ENCODE measurements at places on chromosomes 2 and 18. TPM values are rescaled to one million over a fixed set of nuclear protein-coding genes. Genes with fewer than 3 reads are reported as not detected.

DNA sequence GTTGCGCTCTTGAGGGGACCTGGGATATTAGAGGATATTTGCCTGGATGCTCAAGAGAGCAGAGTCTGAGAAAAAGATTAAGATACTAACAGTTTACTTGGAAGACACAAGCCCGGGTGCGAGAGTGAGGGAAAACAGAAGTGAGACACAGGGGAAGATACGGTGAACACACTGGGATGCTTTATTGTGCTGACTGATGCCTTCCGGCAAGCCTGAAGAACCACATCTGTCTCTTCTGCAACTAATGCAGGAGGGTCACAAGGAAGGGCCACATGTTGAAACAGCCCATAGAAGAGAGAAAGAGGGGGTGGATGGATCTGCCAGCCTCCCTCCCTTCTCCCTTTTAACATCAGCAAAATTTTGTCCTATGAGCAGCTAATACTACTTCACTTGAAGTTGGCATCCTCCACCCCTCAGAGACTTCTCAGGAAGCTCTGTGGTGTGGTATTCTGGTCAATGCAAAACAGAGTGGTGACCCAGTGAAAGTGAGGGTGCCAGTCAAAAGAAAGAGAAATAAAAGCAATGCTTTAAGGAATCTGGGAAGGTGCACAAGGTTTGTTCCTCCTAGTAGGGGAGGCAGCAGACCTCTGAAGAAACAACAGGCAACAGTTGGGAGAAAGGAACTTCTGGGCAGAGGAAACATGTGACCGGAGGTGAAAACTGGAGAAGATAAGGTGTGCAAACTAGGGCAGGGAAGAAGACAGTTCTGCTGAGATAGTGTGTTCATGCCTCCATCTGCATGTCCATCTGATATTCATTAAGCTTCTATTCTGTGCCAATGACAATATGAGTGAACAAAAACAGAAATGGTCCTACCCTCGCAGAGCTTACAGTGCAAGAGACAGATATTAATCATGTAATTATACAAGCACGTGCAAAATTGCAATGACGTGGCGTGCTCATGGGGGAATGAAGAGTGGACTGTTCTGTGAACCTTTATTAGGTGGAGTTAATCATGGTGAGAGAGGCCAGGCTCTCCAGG lies 107.1 kb downstream of the LYPD6B start:
- H3K36me3 ChIP-seq = no peaks in the 10 kb centered on the region
- DNase-seq = no peak
- H3K4me3 ChIP-seq = no peak overlapping the region

GRCh38 chr18:26621161-26622026 lies 73.0 kb upstream of the KCTD1 start:
- no peaks in the 10 kb centered on the region for H3K36me3 ChIP-seq
- DNase-seq = no peak
- no peak overlapping the region for H3K27ac ChIP-seq
- no peaks in the 10 kb centered on the region for H3K4me1 ChIP-seq

- no peaks in the 10 kb centered on the region for H3K27me3 ChIP-seq
- H3K4me1 ChIP-seq = no peaks in the 10 kb centered on the region
- H3K27ac ChIP-seq = no peak overlapping the region
- no peak for DNase-seq
Observed at GRCh38 chr18:79429785-79430281, 34.1 kb downstream of the NFATC1 start.

DNA sequence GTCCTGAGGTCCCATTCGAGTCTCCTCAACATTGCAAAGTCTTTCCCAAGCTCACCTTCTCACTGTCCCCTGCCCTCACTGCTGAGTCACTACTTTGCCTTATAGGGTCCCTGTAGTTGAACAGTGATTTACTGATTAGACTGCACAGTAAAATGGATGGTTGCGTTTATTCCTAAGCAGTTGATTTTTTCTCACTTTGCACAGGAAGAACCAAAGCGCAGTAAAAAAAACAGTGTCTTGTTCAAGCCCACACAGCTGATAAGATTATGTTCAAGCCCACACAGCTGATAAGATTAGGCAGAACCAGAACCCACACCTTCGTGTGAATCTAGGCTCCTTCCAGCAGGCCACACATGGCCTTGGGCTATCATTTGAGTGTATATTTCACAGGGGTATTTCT lies 215.3 kb upstream of the COPS8 start:
- H3K4me1 ChIP-seq = no peaks in the 10 kb centered on the region
- no peak overlapping the region for H3K4me3 ChIP-seq
- H3K36me3 ChIP-seq = no peaks in the 10 kb centered on the region
- H3K27me3 ChIP-seq = no peaks in the 10 kb centered on the region

The GAL3ST2 gene
- total RNA-seq = 0.16 TPM

The CRYBA2 gene
- total RNA-seq = not detected

GRCh38 chr18:37669991-37670534 lies 104.5 kb upstream of the CELF4 start:
- no peak overlapping the region for H3K4me3 ChIP-seq
- no peaks in the 10 kb centered on the region for H3K27me3 ChIP-seq
- no peak for DNase-seq
- no peak overlapping the region for H3K27ac ChIP-seq
- H3K36me3 ChIP-seq = no peaks in the 10 kb centered on the region
- H3K4me1 ChIP-seq = no peaks in the 10 kb centered on the region

The MC4R gene
- total RNA-seq = not detected

GRCh38 chr2:86274265-86274917 lies 63.0 kb downstream of the REEP1 start:
- H3K4me1 ChIP-seq = no peaks in the 10 kb centered on the region
- no peak overlapping the region for H3K4me3 ChIP-seq
- no peak for DNase-seq
- no peak overlapping the region for H3K27ac ChIP-seq
- H3K36me3 ChIP-seq = no peaks in the 10 kb centered on the region
- no peaks in the 10 kb centered on the region for H3K27me3 ChIP-seq

GRCh38 chr2:191844706-191845105 lies 2.2 kb downstream of the CAVIN2 start:
- H3K36me3 ChIP-seq = no peaks in the 10 kb centered on the region
- DNase-seq = no peak

The DTNB gene
- total RNA-seq = 15.2 TPM

DNA sequence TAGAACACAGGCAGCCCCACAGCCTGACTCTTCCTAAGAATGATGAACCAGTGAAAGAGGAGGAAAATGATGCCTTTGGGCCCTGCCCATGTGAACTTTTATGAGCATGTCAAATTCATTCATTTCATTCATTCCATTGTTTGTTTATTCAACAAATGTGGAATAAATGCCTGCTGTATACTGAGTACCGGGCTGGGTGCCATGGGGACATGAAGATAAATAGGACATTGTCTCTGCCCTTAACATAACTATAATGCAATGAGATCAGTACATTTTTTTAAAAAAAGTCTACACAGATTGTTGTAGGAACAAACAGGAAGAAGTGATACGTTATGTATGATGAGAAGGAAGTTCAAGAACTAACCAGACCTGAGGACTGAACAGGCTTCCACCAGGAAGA lies 14.7 kb downstream of the MREG start:
- no peaks in the 10 kb centered on the region for H3K27me3 ChIP-seq
- H3K4me3 ChIP-seq = no peak overlapping the region
- H3K27ac ChIP-seq = no peak overlapping the region
- no peaks in the 10 kb centered on the region for H3K36me3 ChIP-seq

- H3K4me1 ChIP-seq = peaks cover 11% of the 10 kb centered on the region
- H3K27me3 ChIP-seq = no peaks in the 10 kb centered on the region
- no peaks in the 10 kb centered on the region for H3K36me3 ChIP-seq
- DNase-seq = no peak
Observed at GRCh38 chr2:84963692-84964405, 7.1 kb upstream of the KCMF1 start.

GRCh38 chr2:24720310-24720709 lies 72.9 kb downstream of the PTRHD1 start:
- no peak overlapping the region for H3K4me3 ChIP-seq
- H3K27me3 ChIP-seq = no peaks in the 10 kb centered on the region
- no peaks in the 10 kb centered on the region for H3K4me1 ChIP-seq
- H3K27ac ChIP-seq = no peak overlapping the region
- H3K36me3 ChIP-seq = no peaks in the 10 kb centered on the region

- H3K36me3 ChIP-seq = no peaks in the 10 kb centered on the region
- no peak overlapping the region for H3K4me3 ChIP-seq
- no peak for DNase-seq
Observed at GRCh38 chr2:185990861-185991525, 252.4 kb downstream of the FSIP2 start.

GRCh38 chr2:233448575-233448974 lies 94.3 kb downstream of the DGKD start:
- no peak for DNase-seq
- H3K27ac ChIP-seq = no peak overlapping the region
- no peak overlapping the region for H3K4me3 ChIP-seq

DNA sequence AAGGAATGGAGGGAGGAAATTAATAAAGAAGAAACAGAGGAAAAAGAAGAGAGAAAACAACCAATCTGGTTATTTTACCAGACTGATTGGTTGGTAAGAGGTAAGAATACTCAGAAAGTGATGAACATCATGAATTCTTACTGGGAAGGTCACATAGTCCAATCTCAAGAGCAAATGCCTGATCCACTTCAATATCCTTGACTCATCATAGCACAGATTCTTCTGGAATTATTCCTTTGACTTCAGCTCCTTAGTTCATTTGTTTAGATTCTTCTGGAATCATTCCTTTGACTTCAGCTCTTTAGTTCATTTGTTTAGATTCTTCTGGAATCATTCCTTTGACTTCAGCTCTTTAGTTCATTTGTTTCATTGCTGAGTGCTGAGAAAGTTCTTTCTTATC lies 2030.6 kb upstream of the CELF4 start:
- H3K27me3 ChIP-seq = no peaks in the 10 kb centered on the region
- H3K36me3 ChIP-seq = no peaks in the 10 kb centered on the region
- H3K4me3 ChIP-seq = no peak overlapping the region
- no peaks in the 10 kb centered on the region for H3K4me1 ChIP-seq
- no peak for DNase-seq
- H3K27ac ChIP-seq = no peak overlapping the region

DNA sequence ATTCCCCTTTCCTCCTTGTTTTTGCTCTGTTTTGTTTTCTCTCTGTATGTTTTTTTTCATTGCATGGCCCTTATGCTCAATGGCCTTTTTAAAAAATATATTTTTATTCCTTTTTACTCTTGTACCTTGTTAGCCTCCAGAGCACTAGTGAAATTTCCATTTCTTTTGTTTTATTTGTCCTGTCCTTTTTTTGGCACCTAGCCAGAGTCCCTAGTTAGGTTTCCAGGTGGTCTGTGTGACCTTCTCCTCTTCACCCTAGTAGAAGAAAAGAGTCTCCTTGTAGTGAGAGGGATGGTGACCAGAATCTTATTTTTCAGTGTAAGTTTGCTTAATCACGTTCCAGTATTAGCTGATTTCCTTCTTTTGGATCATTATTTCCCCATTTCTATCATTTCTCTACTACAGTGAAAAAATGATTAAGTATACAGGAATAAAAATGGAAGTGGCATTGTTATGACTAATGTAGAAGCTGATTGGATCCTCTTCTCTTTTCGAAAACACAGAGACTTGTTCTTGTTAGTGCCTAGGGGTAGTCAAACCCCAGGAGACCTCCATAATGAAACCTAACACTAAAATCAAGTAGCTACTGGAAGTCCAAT lies 65.9 kb downstream of the NBEAL1 start:
- no peaks in the 10 kb centered on the region for H3K27me3 ChIP-seq
- H3K4me3 ChIP-seq = no peak overlapping the region
- no peaks in the 10 kb centered on the region for H3K4me1 ChIP-seq
- H3K27ac ChIP-seq = no peak overlapping the region

The CTNNA2 gene
- not detected for total RNA-seq

GRCh38 chr18:71008257-71008656 lies 719.4 kb downstream of the SOCS6 start:
- H3K4me1 ChIP-seq = no peaks in the 10 kb centered on the region
- no peak overlapping the region for H3K4me3 ChIP-seq
- H3K27me3 ChIP-seq = no peaks in the 10 kb centered on the region
- H3K27ac ChIP-seq = no peak overlapping the region
- H3K36me3 ChIP-seq = no peaks in the 10 kb centered on the region

GRCh38 chr18:76620321-76621170 lies 125.5 kb upstream of the ZNF516 start:
- no peaks in the 10 kb centered on the region for H3K27me3 ChIP-seq
- no peaks in the 10 kb centered on the region for H3K36me3 ChIP-seq
- H3K27ac ChIP-seq = no peak overlapping the region

- no peaks in the 10 kb centered on the region for H3K36me3 ChIP-seq
- H3K4me1 ChIP-seq = no peaks in the 10 kb centered on the region
- no peaks in the 10 kb centered on the region for H3K27me3 ChIP-seq
- no peak overlapping the region for H3K27ac ChIP-seq
- no peak for DNase-seq
Observed at GRCh38 chr2:12222554-12222953, 476.1 kb downstream of the LPIN1 start.

The RND3 gene
- total RNA-seq = not detected

The MYO5B gene
- total RNA-seq = 0.07 TPM

- no peaks in the 10 kb centered on the region for H3K27me3 ChIP-seq
- DNase-seq = no peak
- no peak overlapping the region for H3K4me3 ChIP-seq
- no peak overlapping the region for H3K27ac ChIP-seq
- H3K4me1 ChIP-seq = peaks cover 4% of the 10 kb centered on the region
Observed at GRCh38 chr2:236503583-236503982, 66.0 kb upstream of the ACKR3 start.

DNA sequence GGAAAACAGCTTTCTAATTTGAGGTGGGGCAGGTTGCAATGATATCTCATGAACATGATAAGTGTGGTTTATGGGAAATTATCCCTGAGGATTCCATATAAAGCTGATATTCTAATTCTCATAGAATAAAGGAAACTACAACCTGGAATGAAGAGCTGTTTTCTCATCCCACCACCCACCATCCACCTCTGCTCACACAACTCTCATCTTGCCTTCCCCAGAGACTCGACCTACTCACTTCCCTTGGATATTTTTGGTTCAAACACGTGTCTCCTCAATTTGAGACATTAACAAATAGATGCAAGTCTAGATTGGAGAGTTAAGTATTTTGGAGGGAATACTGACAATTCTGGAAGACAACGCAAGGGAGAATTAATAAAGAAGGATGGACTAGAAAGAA lies 490.9 kb downstream of the TMEM182 start:
- no peak overlapping the region for H3K4me3 ChIP-seq
- H3K27me3 ChIP-seq = no peaks in the 10 kb centered on the region
- no peak overlapping the region for H3K27ac ChIP-seq
- no peaks in the 10 kb centered on the region for H3K36me3 ChIP-seq

DNA sequence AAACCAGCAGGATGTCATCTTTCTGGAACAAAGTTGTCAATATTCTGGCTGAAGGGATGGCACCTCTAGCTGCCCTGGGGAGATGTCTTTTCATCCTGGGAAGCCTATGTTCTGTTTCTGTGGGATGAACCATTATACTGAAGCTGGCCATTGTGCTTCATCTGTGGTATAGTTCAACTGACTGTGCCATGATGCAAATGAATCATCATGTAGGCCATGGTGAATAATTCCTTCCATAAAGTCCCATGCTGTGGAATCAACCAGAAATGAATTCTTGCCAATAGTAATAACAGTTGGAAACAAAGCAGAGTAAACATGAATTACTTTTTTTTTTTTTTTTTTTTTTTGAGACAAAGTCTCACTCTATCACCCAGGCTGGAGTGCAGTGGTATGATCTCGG lies 64.1 kb upstream of the CNGA3 start:
- peaks cover 4% of the 10 kb centered on the region for H3K27me3 ChIP-seq
- H3K27ac ChIP-seq = no peak overlapping the region
- no peaks in the 10 kb centered on the region for H3K4me1 ChIP-seq
- H3K36me3 ChIP-seq = no peaks in the 10 kb centered on the region
- no peak overlapping the region for H3K4me3 ChIP-seq
- DNase-seq = no peak

Data from CD8-positive, alpha-beta memory T cell (primary cell).